ENCODE measurements at places on chromosomes 1 and 21. TPM values are rescaled to one million over a fixed set of nuclear protein-coding genes. Genes with fewer than 3 reads are reported as not detected.

- no peak for DNase-seq
These were observed 115.4 kb upstream of the HOOK1 start for GRCh38 chr1:59699227-59699847.

The TEDDM1 gene
- total RNA-seq = not detected

- peak; percentile 27 for DNase-seq
These were observed 336.2 kb upstream of the ESRRG start for GRCh38 chr1:217059401-217059800.

DNA sequence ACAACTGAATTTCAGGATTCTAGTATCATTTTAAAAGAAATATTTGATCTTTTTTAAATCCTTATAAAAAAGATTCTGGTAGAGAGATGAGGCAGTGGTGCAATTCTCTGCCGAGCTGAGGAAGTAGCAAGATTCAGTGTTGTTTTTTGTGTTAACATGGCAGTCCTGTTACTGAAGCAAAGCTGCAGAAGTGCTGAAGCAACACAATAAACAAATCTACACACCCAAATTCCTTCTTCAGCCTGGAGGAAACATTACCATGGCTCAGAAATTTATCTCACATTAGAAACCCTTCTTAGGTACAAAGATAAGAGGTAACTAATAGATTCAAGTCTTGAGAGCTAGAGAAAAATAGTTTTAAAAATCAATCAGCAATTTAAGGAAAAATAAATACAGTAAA is 216.0 kb downstream of the DENND1B start:
- DNase-seq = no peak

GRCh38 chr1:213491468-213491867 is 440.4 kb downstream of the RPS6KC1 start:
- no peak for DNase-seq

DNA sequence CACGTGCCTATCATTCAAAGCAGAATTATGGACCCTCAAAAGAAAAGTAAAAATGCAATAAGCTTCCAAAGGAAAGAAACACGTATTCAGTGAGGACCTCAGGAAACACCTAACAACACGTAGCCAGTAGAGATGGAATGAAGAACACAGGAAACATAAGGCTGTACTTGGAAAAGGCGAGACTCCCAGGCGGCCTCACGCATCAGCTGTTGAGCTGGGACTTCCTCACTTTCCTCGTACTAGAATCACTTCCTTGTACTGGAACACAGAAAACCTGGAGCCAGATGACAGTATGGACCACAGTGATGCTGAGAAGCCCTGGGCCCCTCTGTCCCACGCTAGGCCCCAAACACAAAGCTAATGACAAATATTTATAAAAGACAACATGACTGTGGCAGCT is 94.4 kb upstream of the BACE2 start:
- no peak for DNase-seq

- DNase-seq = no peak
These were observed 67.6 kb upstream of the TSPAN2 start for GRCh38 chr1:115156826-115157468.
